Left forelimb (tissue), 1 donor: ENCODE measurements at places on chromosomes 4 and X.

DNA sequence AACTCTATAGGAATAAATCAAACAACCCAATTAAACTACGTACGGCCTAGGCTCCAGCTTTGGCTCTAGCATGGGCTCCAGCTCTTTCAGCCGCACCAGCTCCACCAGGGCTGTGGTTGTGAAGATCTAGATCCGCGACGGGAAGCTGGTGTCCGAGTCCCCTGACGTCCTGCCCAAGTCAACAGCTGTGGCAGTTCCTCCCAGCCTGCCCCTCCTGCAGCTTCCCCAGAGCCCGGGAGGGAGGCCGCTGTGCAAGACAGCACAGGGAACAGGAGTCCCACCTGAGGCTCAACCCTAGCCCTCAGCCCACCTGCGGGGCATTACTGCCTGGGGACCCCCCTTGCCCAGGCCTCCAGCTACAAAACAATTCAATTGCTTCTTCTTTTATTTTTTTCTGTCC is 2680.3 kb downstream of the PCDH7 start:
- DNase-seq = no peak

- no peak for DNase-seq
These were observed 200.7 kb downstream of the SOWAHB start for GRCh38 chr4:76697129-76697803.

- no peak for DNase-seq
These were observed 4.5 kb upstream of the WWC2 start for GRCh38 chr4:183094393-183095198.

- no peak for DNase-seq
These were observed 54.3 kb upstream of the INTU start for GRCh38 chr4:127578491-127578890.

GRCh38 chr4:20381005-20381404 is 129.3 kb downstream of the SLIT2 start:
- no peak for DNase-seq

DNA sequence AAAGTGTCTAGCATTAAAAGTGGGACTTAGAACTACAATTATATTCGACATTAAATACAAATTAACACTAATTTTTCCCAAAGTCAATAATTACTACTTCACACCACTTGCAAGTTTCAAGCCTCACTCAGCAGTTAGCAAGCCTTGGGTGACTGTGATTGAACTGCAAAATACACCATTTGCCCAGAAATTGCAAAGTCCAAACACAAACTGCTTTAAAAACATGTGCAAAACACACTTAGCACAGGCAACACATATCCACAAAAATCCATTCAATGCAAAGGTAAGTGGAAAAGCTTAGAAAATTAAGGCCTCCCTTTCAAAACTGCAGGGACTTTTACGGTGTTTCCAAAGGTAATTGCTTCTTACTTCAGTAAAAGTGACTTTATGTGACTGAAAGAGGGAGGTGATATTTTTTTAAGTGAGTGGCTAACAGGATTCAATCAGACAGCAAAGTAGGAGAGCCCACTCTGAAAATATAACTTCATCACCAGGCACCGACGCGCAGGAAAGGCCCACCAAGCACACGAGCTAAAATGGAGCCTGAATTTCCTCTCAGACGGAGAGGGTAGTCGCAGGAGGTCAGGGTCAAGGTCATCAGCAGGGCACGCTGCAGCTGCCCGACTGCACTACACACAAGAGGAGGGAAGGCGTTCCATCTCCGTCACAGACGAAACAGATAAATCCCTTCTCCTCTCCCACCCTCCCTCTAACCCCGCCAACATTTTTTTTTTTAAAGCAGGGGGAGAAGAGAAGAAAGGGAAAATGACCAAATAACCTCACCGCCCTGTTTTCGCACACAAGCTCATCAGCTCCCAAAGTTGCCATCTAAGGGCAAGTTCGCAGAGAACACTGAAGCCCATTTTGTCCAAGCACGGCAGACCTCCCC is 3.1 kb downstream of the ZNF827 start:
- DNase-seq = peak; percentile 76

- DNase-seq = no peak
These were observed 6.7 kb downstream of the TEC start for GRCh38 chr4:48262926-48263325.

- DNase-seq = no peak
These were observed 53.3 kb downstream of the DHRSX start for GRCh38 chrX:2447484-2447883.

DNA sequence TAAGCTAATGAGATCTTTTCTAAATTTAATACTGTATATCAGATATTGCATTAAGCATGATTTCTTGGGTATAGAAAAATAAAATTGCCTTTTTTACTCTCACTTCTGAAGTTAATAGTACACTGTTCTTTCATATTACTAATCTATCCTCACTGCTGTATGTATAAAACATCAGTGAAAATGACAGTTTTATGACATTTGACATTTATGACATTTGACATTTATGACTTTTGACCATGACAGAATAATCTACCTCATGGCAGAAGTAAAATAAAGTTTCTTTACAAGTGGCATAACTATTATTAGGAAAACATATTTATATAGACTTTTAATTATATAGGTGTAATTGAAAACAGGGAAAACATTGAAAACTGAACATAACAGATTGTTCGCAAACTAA is 13.3 kb downstream of the GRID2 start:
- DNase-seq = no peak

DNA sequence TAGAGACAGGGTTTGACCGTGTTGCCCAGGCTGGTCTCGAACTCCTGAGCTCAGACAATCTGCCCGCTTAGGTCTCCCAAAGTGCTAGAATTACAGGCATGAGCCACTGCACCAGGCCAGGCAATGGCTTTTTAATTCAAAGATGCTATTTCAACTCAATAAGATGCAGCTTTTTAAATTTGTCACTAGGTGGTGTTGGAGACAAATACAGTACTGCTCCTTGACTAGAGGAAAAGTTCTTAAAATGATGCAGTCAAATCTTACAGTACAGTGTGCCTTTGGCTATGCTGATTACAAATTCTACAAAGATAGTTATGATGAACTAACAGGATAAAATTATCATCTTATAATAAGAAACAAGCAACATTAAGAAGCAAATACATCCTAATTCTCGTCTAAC is 441.1 kb downstream of the KCNIP4 start:
- DNase-seq = no peak

DNA sequence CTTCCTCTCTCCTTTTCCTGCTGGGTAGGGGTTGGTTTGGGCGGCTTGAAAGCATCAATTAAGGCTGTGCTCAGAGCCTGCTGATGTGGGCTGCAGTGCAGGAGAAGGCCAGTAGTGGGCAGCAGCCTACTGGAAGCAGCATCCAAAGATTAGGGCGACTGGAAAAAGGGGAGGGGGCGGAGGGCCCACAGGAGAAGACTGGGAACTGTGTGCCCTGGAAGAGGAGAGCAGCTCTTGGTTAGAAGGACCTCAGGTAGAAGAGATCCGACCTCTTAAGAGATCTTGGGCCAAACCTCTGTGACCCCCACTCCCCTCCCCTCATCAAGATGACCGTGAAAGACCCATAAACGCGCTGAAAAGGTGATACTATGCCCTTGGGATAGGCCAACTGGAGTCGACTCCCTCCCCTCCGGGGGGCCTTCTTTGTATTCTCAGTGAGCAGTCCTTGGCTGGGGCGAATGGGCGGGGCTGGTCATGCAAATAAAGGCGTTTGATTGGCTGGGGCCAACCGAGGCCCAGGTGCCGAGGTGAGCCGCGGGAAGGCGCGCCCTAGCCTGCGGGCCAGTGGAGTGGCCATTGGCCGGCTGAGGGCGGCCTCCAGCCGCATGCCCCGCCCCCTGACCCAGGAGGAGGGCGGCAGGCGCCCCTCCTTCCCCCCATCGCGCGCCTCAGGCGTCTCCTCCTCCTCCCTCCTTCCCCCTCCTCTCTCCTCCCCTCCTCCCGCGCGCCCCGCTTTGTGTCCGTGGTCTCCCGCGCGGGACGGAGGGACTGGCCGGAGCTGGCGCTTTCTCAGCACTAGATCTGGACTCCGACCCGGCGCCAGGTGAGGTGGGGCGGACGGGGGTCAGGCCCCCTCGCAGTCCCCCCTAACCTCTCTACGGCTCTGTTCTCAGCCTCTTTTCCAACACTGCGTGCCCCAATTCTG is 10.1 kb downstream of the DLG3 start:
- DNase-seq = peak; percentile 75

- no peak for DNase-seq
These were observed 44.8 kb downstream of the PPP2R2C start for GRCh38 chr4:6427439-6428090.

- no peak for DNase-seq
These were observed 101.4 kb upstream of the FRMPD3 start for GRCh38 chrX:107348051-107348450.

GRCh38 chr4:99024481-99025275 is 29.2 kb downstream of the METAP1 start:
- DNase-seq = no peak

GRCh38 chr4:70759126-70759525 is 37.4 kb downstream of the RUFY3 start:
- DNase-seq = no peak

DNA sequence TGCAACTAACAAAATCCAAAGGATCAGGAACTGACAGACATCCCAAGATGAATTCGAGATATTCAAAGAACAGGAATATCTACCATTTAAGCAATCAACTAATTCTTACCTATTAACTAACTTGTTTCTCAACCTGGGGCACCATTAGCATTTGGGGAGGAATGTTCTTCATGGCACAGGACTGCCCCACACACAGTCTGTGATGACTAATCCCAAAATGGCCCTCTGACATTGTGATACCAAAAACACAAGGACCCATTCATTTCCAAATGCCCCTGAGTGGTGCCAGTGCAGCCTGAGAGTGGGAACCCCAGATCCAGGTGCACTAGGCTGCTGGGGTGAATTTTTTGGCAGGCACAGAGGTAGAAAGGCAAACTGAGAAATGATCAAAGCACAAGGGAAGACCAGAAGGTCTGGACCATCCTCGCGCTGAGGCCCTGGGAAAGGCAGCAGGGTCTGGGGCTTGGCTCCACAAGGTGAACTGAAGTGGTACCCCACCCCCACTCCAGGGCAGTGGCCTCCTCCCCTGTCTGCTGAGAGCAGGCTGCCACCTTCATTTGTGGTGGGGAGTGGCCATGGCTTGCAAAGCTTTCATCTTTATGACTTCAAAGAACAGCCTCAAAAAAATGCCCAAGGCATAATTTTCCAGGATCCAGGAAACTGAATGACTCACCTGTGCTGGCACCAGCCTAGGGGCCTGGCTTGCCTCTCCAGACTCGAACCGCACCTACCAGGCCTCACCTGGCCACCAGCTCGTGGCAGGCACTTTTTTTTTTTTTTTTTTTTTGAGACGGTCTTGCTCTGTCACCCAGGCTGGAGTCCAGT is 122.4 kb downstream of the BCOR start:
- no peak for DNase-seq

GRCh38 chr4:127604949-127605709 is 27.6 kb upstream of the INTU start:
- no peak for DNase-seq

DNA sequence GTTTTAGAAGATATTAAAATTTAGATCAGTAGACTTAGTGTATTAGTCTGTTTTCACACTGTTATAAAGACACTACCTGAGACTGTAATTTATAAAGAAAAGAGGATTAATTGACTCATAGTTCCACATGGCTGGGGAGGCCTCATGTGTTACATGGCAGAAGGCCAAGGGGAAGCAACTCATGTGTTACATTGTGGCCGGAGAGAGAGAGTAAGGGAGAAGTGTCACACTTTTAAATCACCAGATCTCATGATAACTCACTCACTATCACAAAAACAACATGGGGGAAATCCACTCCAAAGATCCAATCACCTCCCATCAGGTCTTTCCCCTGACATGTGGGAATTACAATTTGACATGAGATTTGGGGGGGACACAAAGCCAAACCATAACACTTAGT is 1159.7 kb upstream of the PCDH7 start:
- no peak for DNase-seq

DNA sequence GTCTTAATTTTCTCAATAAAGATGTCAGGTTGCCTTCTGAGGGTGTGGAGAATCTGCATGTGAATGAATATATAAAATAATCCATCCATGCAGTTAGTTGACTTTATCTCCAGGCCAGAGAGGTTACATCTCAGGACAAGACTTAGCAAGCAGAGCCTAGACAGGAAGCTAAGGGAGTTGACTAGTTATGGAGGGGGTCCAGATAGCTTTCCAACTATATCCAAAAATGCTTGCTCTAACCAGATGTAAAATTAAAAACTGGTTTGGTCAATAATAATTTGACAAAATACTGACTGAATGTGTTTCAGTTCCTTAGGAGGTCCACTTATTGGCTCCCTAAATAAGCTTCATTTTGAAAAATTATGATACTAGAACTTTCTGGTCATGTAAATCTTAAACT is 101.4 kb downstream of the PAPSS1 start:
- DNase-seq = no peak

- DNase-seq = no peak
These were observed 90.5 kb downstream of the STOX2 start for GRCh38 chr4:183995570-183995969.

DNA sequence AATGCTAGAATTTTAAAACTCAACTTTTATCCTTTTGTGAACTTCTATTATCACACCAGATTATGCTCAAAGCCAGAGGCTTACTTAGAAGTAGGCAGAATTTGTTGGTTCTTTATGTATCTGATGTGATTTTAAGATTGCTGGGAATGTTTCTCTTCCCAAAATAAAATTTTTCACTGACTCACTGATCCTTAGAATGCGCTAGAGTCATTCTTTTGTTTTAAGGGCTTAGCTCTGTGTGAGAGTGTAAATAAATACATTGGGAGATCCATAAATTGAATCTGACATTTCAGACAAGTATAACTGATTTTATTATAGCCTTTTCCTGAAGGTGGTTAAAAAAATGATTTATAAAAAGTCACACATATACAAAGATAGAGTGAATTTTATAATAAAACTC is 101.3 kb downstream of the LARP1B start:
- no peak for DNase-seq

DNA sequence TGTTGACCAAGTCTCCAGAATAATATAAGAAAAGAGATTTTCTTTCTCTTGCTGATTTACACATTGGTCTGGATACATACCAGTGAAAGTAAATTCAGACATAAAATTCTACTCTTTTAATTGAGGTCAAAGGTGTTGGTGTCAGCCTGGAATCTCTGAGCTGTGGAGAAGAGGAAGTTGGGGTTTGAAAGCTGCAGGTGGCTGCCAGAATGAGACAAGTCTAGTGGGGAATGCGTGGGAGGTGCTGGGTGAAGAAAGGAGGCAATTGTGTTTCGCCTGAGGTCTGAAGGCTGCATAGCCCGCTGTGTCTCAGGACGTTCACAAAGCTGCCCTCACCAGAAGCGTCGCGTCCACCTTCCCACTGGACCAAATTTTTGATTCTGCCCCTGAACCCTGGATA is 31.2 kb downstream of the PHEX start:
- no peak for DNase-seq

DNA sequence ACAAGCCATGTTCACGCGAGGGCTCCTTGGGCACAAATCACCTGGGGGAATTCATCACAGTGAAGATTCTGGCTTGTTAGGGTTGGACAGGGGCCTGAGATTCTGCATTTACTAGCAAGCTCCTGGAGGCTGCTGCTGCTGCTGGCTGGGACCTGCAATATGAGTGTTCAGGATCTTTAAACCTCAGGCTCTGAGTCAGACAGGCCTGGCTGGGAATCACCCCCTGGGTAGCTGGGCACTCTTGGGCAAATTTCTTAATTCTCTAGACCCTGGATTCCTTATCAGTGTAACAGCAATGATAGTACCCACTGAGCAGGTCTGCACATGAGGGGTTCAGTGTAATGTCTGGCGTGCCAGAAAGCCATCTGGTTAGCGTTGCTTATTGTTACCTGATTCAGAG is 101.5 kb downstream of the DHX15 start:
- DNase-seq = no peak
